Frontal cortex (tissue), 4 donors: ENCODE measurements at places on chromosomes 7 and 10.
A peak's percentile ranks its signal among the peaks of the same experiment; 100 is the strongest.

GRCh38 chr10:96255549-96256333 is 15.6 kb downstream of the BLNK start:
- DNase-seq, result no peak

DNA sequence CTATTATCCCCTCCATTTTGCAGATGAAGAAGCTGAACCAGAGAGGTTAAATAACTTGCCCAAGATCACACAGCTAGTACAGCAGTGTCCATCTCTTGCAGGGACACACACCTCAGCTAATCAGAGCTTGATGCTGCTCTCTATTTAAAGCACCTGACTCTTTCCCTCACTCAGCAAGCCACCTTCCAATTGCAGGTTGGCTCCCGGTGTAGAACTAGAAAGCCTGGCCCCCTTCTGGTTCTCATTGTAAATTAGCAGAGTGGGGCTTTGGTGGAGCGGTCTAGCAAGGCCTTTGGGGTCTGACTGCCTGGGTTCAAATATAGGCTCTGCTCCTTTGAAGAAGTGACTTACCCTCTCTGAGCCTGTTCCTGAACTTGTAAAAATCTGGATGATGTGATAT is 176.4 kb downstream of the NEURL1 start:
- no peak for DNase-seq

DNA sequence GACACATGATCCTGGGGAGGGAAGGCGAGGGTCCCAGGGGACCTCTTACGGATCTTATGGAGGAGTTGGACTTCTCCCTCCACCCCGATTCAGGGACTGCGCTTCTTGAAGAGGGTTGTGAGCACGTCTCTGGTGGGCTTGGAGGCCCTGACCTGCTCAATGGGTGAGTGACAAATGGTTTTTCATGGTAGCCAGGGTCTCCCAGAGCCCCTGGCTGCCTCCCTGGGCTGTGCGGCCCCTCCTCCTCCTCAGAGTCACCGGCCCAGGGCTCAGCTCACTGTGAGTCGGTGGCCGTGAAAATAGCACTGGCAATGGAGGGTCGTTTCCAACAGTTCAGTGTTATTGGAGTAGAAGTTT is 26.6 kb downstream of the INPP5A start:
- DNase-seq, result no peak

GRCh38 chr10:44864051-44864450 is 47.1 kb upstream of the TMEM72 start:
- DNase-seq, result peak; percentile 33

GRCh38 chr7:6590645-6591110 is 857 bp downstream of the INTS15 start:
- DNase-seq, result no peak
